ENCODE measurements at places on chromosomes 2 and 18.

- no peak for DNase-seq
These were observed 81.5 kb downstream of the NCKAP5 start for GRCh38 chr2:133486771-133487191.

DNA sequence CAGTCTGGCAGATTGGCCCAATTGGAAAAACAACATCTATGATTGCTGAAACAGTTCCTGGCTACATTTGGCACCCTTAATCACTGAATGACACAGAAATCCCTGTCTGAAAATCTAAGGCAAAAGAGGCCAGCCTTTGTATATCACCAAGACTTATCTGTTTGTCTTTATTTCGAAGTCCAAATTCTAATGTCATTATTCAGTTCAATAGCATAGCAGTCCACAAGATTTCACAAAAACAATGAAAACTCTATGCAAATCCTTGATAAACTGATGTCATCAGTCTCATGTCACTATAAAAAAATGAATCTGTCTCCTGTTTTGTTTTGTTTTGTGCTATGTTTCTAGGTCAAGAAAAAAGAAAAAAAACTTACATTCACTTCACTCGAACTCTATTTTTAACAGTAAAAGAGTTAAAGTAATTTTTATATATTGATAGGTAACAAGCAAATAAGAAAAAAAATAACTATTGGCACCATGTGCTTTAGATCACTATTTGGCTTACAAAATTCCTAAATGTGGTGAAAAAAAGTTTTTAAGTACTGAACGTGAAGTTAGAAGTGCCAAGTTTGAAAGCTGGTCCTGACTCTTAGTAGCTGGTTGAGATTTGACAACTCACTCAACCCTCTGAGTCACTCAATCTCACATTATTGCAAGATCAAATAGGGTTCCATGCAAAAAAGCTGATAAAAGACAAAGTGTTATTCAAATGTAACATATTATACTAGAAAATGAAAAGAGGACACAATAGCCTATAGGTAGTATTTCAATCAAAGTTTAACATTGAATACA, 359.3 kb downstream of the IRS1 start:
- peak; percentile 60 for DNase-seq

- no peak for DNase-seq
These were observed 3.7 kb downstream of the TMSB10 start for GRCh38 chr2:84908948-84909713.

DNA sequence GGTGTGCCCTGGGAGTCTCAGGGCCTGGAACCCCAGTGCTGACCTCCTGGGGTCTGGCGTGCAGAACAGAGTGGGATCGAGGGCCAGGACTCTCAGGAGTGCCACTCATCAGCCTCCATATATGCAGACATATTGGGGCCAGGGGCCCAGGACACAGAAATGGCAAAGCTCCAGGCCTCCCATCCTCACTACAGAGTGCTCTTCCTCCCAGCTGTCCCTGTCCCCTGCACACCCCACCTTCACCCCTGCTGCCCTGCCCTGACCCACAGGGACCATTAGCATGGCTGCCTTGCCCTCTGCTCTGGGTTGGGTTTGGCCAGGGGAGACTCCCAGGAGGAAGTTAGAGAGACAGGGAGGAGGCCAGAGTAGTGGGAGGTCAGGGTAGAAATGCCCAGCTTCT, 2.8 kb downstream of the TEX51 start:
- no peak for DNase-seq

DNA sequence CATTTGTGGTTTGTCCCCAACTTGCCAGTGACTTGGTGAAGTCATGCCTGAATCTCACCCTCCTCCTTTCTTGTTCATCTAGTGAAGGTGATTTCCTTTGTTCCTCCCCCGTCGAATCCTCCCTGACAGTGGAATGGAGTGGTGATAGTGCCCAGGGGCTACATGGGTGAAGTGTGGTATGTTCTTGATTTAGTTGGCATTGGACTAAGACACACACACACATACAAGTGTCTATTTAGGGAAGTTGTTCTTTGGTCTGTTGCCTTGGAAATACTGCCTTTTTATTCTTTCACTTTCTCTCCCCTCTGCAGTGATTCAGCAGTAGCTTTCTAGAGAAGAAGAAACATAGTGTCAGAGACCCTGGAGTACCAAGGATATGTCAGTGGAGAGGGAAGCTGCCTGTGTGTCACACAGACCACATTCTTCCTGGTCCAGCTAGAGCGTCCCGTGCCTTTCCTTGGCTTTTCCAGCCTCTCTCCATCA, 10.9 kb downstream of the INPP4A start:
- peak; percentile 38 for DNase-seq

- no peak for DNase-seq
These were observed 317.0 kb upstream of the MMADHC start for GRCh38 chr2:149904352-149905175.

DNA sequence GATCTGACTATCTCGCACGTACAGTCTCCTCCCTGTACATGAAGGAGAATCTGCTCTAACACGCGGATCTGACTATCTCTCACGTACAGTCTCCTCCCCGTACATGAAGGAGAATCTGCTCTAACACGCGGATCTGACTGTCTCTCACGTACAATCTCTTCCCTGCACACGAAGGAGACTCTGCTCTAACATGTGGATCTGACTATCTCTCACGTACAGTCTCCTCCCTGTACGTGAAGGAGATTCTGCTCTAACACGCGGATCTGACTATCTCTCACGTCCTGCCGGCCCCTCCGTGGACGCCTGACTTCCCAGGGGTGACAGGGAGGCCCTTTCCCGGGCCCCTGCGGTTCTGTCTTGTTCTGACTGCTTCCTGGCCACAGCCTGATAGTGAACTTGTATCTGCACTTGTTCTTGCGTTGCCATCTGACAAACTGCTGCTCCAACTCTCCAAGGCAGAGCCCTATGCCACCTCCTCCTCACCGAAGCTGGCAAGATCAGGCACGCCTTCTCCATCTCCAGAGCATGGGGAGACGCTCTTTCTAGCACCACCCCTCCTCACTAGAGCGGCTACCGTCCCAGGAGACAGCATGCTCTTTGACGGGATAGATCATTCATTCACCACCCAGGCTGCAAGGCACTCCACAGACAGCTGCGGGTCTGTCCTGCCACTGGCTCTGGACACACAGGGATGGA, 238.6 kb downstream of the TWIST2 start:
- no peak for DNase-seq

DNA sequence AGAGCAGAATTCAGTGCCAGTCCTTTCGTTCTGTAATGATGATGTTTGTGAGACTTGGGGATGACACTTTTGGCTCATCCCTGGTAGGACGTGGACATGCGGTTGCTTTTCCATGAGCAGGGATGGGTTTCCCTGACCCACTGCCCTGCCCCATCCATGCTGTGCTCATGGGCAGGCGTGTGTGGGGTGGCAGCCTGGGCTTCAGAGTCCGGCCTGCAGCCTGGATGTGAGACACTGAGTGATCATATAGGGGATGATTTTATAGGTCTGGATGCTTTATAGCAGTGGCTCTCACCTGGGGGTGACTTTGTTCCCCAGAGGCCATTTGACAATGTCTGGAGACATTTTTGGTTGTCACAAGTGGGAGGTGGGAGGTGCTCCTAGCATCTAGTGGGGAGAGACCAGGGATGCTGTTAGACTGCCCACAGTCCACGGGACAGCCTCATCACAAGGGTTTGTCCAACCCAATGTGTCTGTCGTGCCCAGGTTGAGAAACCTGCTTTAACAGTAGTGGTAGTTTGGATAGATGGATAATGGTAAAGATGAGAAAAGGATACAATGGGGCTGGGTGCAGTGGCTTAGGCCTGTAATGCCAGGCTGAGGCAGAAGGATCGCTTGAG, 38.9 kb downstream of the LDLRAD4 start:
- DNase-seq: no peak

- DNase-seq: no peak
These were observed 400.3 kb upstream of the SMIM21 start for GRCh38 chr18:75827751-75828287.

DNA sequence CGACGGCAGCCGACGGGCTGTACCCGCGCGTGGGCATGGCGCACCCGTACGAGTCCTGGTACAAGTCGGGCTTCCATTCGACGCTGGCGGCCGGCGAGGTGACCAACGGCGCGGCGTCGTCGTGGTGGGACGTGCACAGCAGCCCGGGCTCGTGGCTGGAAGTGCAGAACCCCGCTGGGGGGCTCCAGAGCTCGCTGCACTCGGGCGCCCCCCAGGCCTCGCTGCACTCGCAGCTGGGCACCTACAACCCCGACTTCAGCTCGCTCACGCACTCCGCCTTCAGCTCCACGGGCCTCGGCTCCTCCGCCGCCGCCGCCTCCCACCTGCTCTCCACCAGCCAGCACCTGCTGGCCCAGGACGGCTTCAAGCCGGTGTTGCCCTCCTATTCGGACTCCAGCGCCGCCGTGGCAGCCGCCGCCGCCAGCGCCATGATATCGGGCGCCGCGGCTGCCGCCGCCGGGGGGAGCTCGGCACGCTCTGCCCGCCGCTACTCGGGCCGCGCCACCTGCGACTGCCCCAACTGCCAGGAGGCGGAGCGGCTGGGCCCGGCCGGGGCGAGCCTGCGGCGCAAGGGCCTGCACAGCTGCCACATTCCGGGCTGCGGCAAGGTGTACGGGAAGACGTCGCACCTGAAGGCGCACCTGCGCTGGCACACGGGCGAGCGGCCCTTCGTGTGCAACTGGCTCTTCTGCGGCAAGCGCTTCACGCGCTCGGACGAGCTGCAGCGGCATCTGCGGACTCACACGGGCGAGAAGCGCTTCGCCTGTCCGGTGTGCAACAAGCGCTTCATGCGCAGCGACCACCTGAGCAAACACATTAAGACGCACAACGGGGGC, 2.0 kb downstream of the SP9 start:
- DNase-seq: no peak

DNA sequence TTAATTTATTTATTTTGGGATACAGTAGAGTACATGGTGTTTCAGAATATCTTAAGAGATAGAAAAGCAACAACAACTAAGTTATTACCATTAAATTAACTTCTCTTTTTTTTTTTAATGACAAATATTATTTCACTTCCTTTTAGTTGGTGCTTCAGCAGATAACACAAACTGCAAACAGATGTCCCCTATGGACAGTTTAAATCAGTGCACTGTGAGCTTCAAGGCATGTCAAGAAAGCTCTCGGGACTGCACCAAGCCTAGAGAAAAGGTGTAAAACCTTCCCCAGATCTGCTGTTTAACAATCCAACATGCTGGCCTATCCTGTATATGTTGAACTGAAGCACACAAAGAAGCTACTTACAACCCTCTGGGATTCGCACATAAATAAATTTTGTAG, 122.7 kb downstream of the TCF4 start:
- no peak for DNase-seq

- DNase-seq: no peak
These were observed 45.7 kb upstream of the C2orf74 start for GRCh38 chr2:61116302-61116701.

- DNase-seq: no peak
These were observed 117.9 kb downstream of the SCN9A start for GRCh38 chr2:166257859-166258258.

GRCh38 chr2:233413046-233413445, 58.8 kb downstream of the DGKD start:
- DNase-seq: peak; percentile 65

DNA sequence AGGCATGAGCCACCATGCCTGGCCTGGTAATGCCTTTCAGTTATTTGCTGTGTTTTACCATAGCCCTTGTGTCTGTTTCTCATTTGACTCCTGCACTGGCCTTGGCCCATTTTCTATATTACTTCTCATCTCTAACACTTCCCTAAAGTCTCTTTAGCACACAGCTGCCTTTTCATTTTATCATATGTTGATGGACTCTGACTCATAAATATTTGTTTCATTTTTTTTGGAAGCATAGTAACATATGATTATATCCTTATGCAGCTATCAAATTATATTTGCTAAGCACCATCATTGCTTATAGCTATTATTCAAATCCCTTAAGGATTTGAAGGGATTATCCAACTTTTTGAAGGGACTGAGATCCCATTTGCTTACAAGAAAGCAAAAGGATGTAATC, 320.3 kb downstream of the GPD2 start:
- no peak for DNase-seq

DNA sequence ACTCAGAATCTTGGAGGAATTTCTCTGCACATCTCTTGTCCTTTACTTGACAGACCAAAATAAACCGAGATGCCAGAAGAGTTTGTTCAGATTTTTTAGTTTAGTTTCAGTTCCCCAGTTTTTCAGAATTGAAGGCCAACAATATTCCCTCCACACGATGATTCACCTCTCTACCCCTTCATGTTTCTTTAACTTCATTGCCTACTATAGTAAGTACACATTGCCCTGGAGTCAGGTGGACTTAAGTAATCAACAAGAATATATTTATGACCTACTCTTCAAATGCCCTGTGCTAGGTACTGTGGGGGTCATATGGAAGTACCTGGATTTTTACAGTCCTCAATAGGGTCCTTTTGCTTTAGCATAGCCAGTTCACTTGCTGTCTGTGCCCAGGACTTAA, 79.6 kb upstream of the CTLA4 start:
- no peak for DNase-seq

DNA sequence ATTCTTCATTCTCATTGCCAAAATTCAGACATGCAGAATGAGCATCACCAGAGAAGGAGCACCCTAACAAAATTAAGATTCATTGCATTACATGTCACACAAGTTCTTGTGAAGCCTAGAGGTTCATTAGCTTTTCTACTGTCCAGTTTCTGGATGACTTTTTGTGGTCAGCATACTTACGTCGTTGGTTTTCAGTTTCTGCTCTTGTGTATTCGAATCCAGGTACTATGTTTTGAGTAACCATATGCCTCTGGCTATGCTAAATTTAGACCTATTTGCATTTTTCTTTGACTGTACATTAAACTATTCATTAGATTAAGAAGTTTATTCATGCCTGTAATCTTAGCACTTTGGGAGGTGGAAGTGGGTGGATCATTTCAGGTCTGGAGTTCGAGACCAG, 251.3 kb downstream of the PARD3B start:
- no peak for DNase-seq

DNA sequence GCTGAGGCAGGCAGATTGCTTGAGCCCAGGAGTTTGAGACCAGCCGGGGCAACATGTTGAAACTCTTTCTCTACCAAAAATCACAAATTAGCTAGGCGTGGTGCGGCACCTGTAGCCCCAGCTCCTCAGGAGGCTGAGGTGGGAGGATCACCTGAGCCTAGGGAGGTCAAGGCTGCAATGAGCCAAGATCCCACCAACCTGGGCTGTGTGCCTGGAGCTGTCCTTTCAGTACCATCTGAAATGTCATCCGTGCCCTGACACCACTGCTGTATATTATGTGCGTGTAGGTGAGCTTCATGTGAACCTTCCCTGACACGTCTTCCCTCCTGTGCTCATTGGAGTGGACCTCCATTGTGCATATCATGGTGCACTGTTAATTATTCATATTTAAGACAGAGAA, 84.8 kb upstream of the HNRNPA3 start:
- no peak for DNase-seq

DNA sequence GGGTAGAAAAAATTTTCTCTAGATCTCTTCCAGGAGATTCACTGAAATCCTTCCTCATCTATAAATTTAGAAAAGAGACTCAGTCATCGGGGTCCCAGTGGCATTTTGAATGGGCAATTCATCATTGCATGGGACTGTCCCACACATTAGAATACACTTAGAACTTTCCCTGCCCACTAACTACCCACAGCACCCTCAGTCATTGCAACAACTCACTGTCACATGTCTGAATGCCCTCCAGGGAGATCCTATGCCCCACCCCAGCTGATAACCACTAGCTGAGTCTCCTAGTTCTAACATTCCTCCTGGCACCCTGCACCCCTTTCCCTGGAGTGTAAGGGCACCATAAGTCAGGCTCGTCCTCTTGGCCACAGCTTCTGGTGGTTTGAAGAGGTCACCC, 89.6 kb downstream of the INSIG2 start:
- DNase-seq: no peak
